ENCODE measurements at places on chromosomes 6 and 20.
A peak's percentile ranks its signal among the peaks of the same experiment; 100 is the strongest.

DNA sequence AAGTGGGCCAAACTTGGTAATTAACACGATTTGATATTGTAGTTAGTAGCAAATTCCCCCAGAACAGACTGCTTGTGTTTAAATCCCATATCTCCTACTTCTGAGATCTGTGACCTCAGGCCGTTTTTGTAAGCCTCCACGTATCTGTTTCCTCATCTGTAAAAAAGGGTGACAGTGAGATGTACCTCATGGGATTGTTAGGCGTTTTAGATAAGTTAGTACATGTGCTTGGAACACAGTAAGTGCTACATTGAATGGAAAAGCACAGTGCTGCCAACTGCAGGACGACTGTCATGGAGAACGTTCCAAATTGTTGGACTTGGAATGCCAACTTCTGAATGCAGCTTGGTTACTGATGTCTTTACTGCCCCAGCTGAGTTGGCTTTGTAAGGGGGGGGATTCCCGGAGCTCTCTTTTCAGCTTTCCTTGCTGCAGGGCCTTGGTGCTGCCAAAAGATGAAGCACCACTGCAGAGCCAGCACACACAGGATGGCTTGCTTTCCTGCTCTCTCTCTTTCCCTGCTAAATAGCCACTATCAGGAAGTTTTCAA lies 108.6 kb downstream of the OPN5 start:
- DNase-seq = no peak

DNA sequence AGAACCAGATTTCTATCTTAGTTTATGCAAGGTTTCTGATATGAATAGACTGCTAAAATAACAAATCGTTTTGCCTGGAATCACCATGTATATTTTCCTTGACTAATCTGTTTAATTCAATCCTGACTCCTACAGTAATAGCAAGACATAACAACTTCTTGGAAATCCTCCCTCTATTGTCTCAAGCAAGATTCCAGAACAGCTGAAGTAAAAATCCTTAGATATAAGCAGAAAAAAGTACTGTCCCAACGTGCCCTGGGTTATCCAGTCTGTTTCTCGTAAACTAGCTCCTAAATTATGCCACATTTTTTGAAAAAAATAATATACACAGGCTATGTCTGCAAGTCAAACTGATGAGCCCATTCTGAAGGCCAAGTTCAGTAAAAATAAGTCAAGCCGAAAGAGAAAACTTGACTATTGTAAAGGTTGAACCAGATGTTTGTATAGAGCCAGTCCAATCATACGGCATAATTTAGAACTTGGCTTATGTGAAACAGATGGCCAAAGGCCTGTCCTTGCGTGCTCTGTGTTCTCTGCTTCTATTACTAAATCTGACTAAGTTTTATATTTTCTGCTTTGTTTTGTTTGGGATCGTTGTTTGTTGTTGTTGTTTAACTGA lies 341.6 kb upstream of the NRSN1 start:
- no peak for DNase-seq

GRCh38 chr20:35729283-35729807 lies 12.7 kb downstream of the RBM39 start:
- DNase-seq = no peak

DNA sequence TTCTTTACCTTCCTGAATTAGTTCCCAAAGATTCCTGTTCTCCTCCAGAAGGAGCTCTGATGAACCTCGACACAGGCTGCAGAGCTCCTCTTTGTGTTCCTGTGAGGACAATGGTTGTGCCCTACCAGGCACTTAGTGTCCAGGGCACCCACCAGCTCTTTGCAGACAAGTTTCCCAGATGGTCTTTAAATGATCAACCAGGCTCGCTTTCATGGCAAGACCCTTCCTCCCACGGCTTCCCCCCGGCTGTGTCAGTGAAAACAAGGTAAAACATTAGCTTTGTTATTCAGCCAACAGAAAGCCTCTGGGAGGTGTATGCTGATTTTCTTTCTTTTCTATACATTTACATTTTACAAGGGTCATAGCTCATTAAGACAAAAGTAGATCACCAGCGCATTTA lies 32.3 kb upstream of the CNKSR3 start:
- DNase-seq = no peak

DNA sequence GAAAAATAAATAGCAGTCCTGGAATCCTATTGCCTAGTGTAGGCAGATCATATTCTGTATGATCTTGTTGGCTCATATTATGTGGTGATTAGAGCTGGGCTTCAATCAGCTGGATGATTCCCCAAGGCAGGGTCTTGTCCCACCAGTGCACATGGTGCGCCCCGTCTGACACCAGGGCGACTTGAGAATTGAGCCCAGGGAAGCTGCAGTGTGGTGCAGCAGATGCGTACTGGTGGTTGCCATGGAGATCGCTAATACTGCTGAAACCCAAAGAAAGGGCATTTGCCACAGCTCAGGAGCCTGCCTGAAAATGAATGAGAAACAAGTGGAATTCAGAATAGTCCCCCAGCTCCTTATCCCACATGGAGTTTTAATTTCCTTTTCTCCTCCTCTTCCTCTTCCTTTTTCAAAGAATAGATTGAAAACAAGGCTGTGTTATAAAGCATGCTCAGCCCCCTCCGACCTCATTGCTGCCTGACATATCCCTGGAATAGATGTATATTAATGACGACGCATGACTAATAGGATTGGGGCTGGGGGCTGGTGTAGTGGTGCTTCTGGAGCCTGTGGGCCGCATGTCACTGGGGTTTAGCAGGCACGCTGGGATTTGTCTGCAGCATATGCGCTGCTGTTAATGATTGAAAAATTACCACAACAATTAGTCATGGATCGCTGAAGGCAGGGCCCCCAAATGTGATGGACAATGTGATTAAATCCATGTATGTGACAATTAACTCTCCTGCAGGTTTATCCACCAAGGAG lies 210.5 kb downstream of the FARS2 start:
- no peak for DNase-seq

DNA sequence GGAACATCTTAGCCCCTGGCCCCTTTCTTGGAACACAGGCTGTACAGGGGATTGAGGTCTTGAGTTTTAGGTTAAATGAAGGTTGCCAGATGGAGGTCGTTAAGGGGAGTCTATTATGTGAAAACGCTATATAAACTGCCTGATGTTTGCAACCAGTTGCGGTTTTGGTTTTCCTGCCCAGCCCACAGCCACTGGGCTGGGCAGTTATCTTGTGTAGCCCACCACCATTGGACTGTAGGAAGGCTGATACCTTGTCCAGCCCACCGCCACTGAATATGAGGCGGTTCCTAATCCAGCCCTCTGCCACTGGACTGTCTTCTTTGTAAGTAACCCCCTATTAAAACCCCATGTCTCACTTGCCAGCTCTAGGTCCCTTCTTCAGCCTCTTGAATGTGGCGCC lies 42.3 kb upstream of the COL21A1 start:
- DNase-seq = no peak

GRCh38 chr20:37389844-37390275 lies 43.9 kb downstream of the SRC start:
- DNase-seq = no peak

- no peak for DNase-seq
These were observed 42.8 kb downstream of the MMS22L start for GRCh38 chr6:97240222-97240621.

GRCh38 chr6:107823047-107823557 lies 1.0 kb downstream of the SCML4 start:
- DNase-seq = peak; percentile 88

GRCh38 chr20:1674361-1674760 lies 16.8 kb upstream of the SIRPG start:
- peak; percentile 63 for DNase-seq

- no peak for DNase-seq
These were observed 25.2 kb downstream of the TRAM2 start for GRCh38 chr6:52551483-52552277.

- DNase-seq = no peak
These were observed 397.3 kb upstream of the NRSN1 start for GRCh38 chr6:23728707-23729106.

- no peak for DNase-seq
These were observed 123.4 kb upstream of the MAFB start for GRCh38 chr20:40812415-40812925.
